Activated CD8-positive, alpha-beta T cell treated with anti-CD3 and anti-CD28 coated beads, Interleukin-2, amount 10 ng/mL, durations not matched to agents 7 days and 5 days (primary cell): ENCODE measurements at places on chromosomes 7 and 10. TPM values are rescaled to one million over a fixed set of nuclear protein-coding genes. Genes with fewer than 3 reads are reported as not detected.

The SLC13A1 gene
- not detected for total RNA-seq

DNA sequence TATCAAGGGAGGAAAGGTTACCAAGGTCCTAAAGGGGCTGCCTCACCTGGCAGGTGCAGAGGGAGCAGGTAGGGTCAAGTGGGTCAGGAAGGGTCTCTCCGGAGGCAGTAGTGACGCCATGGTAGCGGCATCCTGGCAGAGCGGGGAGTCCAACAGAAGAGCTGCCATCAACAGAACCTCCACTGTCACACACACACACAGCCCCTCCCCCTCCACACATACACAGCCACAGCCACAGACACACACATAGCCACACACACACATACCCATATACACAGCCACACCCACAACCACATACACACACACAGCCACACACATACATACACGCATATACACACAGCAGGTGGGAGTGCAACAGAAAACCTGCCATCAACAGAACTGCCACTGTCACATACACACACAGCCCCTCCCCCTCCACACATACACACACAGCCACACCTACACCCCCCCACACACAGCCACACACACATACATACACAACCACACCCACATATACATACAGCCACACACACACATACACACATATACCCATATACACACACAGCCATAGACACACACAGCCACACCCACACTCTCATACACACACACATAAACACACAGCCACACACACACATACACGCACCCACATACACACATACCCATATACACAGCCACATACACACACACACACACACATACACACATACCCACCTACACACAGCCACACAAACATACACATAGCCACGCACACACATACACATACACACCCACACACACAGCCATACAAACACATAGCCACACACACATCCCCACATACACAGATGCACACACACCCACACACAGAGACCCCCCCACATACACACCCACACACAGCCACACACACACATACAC lies 23.1 kb downstream of the KCP start:
- H3K4me1 ChIP-seq: peaks cover 8% of the 10 kb centered on the region
- no peak overlapping the region for H3K27ac ChIP-seq
- peaks cover 11% of the 10 kb centered on the region for H3K27me3 ChIP-seq
- no peak for DNase-seq
- no peak overlapping the region for H3K4me3 ChIP-seq

- DNase-seq: no peak
- no peaks in the 10 kb centered on the region for H3K36me3 ChIP-seq
- no peak overlapping the region for H3K4me3 ChIP-seq
- no peaks in the 10 kb centered on the region for H3K4me1 ChIP-seq
- H3K27ac ChIP-seq: no peak overlapping the region
Measured at GRCh38 chr10:31209478-31209877, 109.5 kb upstream of the ZEB1 start.

DNA sequence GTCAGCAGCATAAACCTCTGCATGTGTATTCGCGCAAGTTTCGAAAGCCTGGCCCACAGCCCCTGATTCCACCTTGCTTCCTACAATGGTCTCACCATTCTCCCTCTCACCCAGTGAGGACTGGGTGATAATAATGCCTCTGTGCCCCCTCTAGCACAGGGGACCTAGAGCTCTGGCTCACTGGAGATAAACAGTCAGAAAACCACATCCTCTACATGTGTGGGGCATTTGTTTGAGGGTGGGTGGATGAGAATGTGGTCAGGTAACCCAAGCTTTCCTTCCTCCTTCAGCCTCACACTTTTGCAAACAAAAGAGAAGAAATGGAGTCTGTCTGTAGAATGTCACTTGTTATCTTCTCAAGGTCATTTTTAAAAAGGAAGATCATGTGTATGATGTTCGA lies 373.5 kb downstream of the KCNMA1 start:
- peak overlapping the region; percentile 86 for H3K27ac ChIP-seq
- H3K27me3 ChIP-seq: peaks cover 33% of the 10 kb centered on the region
- H3K4me1 ChIP-seq: peaks cover 38% of the 10 kb centered on the region
- peak; percentile 73 for DNase-seq
- peaks cover 6% of the 10 kb centered on the region for H3K36me3 ChIP-seq
- peak overlapping the region; percentile 46 for H3K4me3 ChIP-seq

DNA sequence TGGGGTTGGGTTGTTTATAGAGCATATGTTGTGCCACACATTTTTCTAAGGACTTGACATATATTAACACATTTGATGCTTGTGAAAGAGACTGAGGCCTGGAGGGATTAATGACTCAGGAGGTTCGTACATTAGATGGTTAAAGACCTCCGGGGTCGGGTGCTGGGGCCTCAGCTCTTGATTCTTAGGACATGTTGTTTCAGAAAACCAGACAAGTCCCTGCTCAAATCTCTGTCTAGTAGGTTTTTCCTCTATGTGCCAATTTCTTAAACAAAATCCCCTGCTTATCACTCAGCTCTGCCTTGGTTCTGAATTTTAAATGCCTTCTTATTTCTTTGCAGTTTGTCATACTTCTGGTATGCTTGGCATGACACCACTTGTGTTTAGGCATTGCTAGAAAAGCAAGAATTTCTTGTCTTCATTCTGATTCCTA lies 5.8 kb downstream of the UPP1 start:
- H3K4me3 ChIP-seq: no peak overlapping the region
- peaks cover 88% of the 10 kb centered on the region for H3K4me1 ChIP-seq
- DNase-seq: no peak
- peak overlapping the region; percentile 70 for H3K27ac ChIP-seq
- peaks cover 93% of the 10 kb centered on the region for H3K36me3 ChIP-seq

GRCh38 chr7:128266883-128267594 lies 26.0 kb downstream of the LEP start:
- peaks cover 41% of the 10 kb centered on the region for H3K27me3 ChIP-seq
- no peak overlapping the region for H3K27ac ChIP-seq
- no peaks in the 10 kb centered on the region for H3K36me3 ChIP-seq

The TAS2R38 gene
- total RNA-seq: not detected

- H3K27ac ChIP-seq: no peak overlapping the region
- H3K27me3 ChIP-seq: peaks cover 22% of the 10 kb centered on the region
- H3K4me3 ChIP-seq: no peak overlapping the region
- no peaks in the 10 kb centered on the region for H3K4me1 ChIP-seq
- H3K36me3 ChIP-seq: no peaks in the 10 kb centered on the region
- DNase-seq: no peak
Measured at GRCh38 chr7:25246306-25246705, 18.0 kb upstream of the NPVF start.
